A549 treated with GW870086 at 1 μM for 4 hours (cell line): ENCODE measurements at places on chromosomes 3 and 15. TPM values are rescaled to one million over a fixed set of nuclear protein-coding genes. Genes with fewer than 3 reads are reported as not detected.

PFKFB4 gene
- 9.0 to 14.2 TPM (median 13.2 TPM) in 5 replicates for total RNA-seq

FES gene
- total RNA-seq = 0.51 to 1.3 TPM (median 0.99 TPM) in 5 replicates

SLC28A1 gene
- not detected in 5 replicates for total RNA-seq

CCNDBP1 gene
- total RNA-seq = 25.8 to 27.9 TPM (median 27.4 TPM) in 5 replicates

SH2D7 gene
- not detected in 5 replicates for total RNA-seq

BTLA gene
- not detected in 5 replicates for total RNA-seq

ATP1B3 gene
- 186 to 205 TPM (median 195 TPM) in 5 replicates for total RNA-seq

C2CD4A gene
- 0.07 to 0.40 TPM (median 0.19 TPM) in 5 replicates for total RNA-seq

LNP1 gene
- 0.66 to 1.3 TPM (median 0.89 TPM) in 5 replicates for total RNA-seq

ECE2 gene
- total RNA-seq = not detected in 5 replicates

TAGLN3 gene
- not detected in 5 replicates for total RNA-seq

PPP2R3A gene
- total RNA-seq = 1.1 to 3.4 TPM (median 2.4 TPM) in 5 replicates

IQCF5 gene
- total RNA-seq = not detected in 5 replicates

GOLGA8R gene
- 0.15 to 0.30 TPM (median 0.17 TPM) in 5 replicates for total RNA-seq
